ENCODE measurements at places on chromosomes 7 and 10.

GRCh38 chr10:100872034-100872791 is 40.5 kb upstream of the SLF2 start:
- peak; percentile 96 for DNase-seq

DNA sequence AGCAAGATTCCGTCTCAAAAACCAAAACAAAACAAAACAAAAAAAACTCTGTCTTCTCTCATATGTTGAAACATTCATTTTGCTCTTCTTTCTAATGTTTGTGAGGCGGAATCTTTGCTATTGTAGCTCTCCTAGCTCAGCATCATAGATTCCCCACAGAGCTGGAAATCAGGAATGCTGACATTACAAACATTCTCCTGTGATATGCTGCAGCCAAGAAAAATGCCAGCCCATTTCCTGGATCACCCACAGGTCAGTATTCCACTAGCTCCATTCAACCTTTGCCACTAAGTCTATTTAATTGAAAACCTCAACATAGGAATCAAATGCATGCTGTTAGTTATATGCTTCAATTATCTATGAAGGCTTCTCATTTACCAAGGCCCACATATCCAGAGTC is 186.3 kb downstream of the IPMK start:
- DNase-seq, result no peak

GRCh38 chr7:34823650-34824258 is 165.7 kb downstream of the NPSR1 start:
- DNase-seq, result no peak

- DNase-seq, result peak; percentile 41
Observed at GRCh38 chr10:77308084-77308732, 329.4 kb downstream of the KCNMA1 start.

DNA sequence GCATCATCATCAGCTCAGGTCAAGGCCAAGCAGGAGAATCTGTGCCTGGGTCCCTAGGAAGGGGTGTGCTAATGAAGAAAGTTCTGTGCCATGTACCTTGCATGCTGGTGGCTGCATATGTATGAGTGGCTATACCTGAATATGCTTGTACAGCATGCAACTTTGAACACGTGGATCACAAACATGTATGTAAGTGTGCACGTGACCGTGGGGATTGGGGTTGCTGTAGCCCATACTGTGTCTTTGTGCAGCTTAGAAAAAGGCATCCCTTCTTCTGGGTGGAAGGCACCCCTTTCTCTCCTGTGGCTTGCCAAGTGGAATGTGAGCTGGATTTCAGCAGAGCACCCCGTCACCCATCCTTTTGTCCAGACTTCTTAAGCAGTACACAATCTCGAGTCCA is 13.8 kb downstream of the EMX2 start:
- DNase-seq, result no peak

GRCh38 chr10:132691711-132692153 is 94.2 kb downstream of the NKX6-2 start:
- DNase-seq, result no peak

DNA sequence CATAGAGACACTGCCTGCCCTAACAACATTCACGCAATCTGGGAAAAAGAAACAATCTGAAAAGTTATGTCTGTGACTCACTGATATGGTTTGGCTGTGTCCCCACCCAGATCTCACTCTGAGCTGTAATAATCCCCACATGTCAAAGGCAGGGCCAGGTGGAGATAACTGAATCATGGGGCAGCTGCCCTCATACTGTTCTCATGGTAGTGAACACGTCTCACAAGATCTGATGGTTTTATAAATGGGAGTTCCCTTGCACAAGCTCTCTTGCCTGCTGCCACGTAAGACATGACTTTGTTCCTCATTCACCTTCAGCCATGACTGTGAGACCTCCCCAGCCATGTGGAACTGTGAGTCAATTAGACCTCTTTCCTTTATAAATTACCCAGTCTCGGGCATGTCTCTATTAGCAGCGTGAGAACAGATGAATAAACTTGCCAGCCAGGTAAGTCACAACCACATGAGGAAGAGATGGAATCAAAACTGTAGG is 341.5 kb upstream of the AOAH start:
- DNase-seq, result no peak

DNA sequence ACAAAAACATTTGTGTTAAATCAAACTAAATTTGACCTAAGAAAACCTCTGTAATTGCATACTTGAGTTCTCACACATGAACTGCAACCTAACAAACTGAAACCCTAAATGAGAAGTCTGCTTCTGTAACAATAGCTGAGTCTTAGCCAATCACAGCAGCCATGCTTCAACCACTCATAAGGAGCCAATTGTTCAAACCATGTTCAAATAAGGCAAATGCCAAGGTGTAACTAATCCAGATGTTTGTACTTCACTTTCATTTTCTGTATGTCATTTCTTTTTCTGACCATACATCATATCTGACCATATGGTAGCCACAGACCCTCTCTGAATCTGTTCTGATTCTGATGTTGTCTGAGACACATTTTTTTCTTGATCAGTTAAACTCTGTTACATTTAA is 47.5 kb upstream of the ANTXRL start:
- DNase-seq, result no peak

DNA sequence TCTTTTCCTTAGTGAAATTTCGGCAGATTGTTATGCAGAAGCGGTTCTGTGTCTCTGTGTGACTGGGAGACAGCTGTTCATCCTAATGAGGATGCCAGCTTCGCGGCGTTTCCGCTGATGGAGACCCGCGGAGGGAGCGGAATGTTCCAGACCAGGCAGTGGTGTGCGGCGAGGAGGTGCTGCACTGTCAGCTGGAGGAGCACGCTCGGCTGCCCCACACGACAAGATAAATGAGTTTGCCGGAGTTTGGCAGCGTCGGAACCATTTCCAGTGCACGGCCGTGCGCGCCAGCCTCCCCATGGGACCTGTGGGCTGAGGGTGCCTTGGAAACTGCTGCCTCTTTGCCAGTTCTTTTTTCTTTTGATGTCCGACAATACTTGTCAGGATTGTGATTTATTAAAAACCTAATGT is 64.6 kb downstream of the WDR37 start:
- DNase-seq, result no peak
